Activated T-cell treated with anti-CD3 and anti-CD28 coated beads, Interleukin-2, amount 50 U/mL, for 48 hours (primary cell): ENCODE measurements at places on chromosomes 6 and 20.

GRCh38 chr20:20525756-20526155 is 157.9 kb downstream of the INSM1 start:
- no peak for DNase-seq

DNA sequence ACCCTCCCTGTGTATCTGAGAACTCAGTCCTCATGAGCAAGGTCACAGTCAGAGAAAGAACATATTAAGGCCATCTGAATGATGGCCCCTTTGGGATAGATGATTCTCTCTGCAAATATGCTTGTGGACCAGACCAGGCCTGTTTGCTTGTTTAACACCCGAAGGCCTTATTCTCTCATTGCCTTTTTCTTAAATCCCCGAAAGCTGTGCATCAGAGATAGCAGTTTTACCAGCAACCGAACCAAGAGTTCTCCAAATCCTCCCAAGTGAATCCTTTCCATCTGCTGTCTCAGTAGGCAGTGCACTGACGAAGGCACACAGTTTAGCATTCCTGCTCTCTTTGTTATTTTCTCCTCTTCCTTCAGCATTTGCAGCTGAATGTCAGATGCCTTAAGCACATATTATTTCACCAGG is 79.8 kb downstream of the TRMT6 start:
- DNase-seq: no peak

DNA sequence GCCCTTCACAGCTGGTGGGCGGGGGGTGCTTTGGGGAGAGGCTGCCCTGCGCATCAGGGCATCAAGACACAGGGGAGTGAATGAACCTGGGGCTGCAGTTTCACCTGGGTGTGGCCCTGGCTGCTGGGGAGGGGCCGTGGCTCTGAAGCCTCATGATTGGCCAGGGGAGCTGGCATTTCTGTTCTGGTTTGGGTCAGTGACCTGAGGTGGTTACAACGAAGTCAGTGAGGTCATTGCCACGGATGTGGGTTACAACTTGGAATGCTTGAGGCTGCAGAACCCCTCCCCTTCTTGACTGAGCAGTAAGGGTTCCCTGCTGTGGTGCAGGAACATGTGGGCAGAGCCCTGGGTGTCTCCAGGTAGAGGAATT is 3.0 kb downstream of the TCEA2 start:
- DNase-seq: peak; percentile 81

DNA sequence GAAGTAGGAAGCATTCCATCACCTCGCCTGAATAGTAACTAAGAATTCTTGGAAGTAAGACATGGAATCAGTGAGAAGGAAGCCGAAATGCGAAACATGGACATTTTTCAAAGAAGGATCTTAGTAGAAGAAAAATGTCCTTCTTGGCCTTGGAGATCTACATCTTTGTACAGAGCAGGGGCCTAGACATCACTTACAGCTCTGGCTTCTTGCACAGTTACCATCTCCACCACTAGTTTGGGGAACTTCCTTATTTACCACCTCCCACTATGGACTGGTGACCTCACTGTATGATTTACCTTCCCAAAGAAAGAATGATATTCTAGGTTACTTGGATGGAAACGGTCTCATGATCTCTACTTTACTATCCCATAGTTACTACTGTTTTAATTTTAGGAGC is 15.7 kb downstream of the CASS4 start:
- DNase-seq: no peak

DNA sequence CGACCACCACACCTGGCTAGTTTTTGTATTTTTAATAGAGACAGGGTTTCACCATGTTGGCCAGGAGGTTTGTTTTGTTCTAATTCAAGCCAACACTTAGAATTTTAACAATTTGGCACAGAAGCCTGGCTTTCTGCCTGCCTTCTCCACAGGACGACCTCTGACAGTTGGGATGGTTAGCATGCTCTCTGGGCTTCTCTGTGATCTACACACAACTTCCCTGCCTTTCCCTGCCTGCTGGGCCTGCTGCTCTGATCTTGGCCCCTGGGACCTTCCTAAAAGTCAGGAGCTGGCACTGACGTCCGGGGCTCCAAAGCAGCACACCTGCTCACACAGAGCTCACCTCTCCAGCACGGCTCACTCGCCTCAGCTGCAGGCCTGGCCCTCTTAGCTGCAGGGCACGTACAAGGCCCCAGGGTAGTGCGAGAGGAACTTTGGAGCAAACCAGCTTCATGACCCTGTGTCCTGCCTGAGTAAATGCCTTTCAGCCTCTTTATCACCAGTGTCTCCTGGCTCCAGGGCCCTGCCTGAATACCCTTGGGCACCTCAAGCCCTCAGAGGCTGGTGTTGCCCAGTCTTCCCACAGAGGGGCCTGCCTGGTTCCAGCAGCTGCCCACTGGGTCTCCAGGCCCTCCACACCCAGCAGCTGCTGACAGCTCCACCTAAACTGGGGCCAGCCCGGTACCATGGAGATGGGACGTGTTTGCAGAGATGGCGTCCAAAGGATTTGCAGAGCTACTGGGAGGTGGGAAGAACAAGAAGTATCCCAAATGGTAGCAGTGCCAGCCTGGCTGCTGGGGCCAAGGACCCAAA is 96.0 kb downstream of the PSMB1 start:
- DNase-seq: no peak

GRCh38 chr6:97626671-97627441 is 343.8 kb upstream of the MMS22L start:
- no peak for DNase-seq

DNA sequence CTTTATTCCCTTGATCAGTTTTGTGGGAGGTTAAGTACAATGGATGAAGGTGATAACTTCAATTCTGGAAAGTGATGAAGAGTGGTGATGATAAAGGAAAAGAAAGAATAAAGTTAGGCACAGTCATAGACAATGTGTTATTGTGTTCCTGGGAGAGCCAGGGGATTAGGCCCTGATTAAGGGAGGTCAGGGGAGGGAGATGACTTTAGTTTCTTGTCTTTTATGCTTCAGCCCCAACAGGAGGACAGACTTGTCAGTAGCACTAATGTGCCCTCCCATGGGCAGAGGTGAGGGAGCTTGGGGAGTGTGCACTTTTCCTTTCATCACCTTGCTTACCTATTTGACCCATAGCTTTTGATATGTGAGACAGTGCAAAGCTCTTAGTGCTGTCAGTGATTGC is 115.7 kb downstream of the CD109 start:
- no peak for DNase-seq

DNA sequence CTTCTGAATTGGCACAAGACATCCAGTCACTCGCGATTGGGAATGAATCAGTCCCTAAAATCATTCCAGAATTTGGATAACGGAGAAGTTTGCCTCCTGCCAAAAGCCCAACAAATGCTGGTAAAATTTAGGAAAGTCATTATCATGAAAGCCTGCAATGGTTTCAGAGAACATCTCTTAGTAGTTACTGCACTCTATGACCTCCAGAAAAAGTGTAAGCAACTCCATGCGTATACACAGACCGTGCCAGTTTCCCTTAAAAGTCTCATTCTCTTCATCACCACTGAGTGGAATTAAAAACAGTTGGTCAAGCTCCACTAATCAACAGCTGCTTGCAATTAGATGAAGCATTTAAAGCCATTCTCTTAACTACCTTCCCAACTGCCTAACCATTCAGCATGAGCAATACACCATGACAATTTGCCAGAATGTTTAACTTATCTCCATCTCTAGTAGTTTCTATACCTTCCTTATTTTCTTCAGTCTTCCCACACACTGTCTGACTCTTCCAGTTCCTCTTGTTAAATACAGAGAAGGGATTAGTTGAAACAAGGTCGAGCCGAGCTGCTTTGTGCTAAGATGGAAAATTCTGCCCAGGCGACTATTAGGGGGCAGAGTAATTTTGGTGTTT is 183.6 kb upstream of the PRDM1 start:
- DNase-seq: no peak

- DNase-seq: no peak
Observed at GRCh38 chr6:108651340-108652227, 90.9 kb downstream of the FOXO3 start.

GRCh38 chr6:111852725-111853124 is 20.5 kb downstream of the FYN start:
- no peak for DNase-seq

DNA sequence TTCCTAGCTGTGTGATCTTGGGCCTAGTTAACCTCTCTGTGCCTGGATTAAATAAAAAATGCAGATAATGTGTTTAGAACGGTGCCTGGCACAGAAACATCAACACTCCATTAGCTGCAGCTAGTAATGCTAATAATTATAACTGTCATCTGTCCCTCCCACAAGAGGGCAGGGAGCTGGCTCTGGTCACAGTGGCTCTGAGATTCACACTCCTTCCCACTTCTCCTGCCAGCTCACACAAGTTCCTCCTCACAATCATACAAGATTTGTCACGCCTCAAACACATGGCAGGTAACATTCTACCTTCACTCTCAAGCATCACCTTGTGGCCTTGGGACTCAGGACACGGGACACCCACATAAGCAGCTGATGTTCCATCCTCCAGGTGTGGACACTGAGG is 2.4 kb downstream of the ADA start:
- DNase-seq: no peak

GRCh38 chr20:44231713-44232468 is 15.2 kb upstream of the GDAP1L1 start:
- no peak for DNase-seq

GRCh38 chr6:39362487-39362865 is 40.0 kb upstream of the KCNK16 start:
- no peak for DNase-seq

GRCh38 chr6:149095842-149096241 is 221.7 kb upstream of the TAB2 start:
- DNase-seq: no peak

- no peak for DNase-seq
Observed at GRCh38 chr6:41582540-41582939, 36.4 kb downstream of the FOXP4 start.

DNA sequence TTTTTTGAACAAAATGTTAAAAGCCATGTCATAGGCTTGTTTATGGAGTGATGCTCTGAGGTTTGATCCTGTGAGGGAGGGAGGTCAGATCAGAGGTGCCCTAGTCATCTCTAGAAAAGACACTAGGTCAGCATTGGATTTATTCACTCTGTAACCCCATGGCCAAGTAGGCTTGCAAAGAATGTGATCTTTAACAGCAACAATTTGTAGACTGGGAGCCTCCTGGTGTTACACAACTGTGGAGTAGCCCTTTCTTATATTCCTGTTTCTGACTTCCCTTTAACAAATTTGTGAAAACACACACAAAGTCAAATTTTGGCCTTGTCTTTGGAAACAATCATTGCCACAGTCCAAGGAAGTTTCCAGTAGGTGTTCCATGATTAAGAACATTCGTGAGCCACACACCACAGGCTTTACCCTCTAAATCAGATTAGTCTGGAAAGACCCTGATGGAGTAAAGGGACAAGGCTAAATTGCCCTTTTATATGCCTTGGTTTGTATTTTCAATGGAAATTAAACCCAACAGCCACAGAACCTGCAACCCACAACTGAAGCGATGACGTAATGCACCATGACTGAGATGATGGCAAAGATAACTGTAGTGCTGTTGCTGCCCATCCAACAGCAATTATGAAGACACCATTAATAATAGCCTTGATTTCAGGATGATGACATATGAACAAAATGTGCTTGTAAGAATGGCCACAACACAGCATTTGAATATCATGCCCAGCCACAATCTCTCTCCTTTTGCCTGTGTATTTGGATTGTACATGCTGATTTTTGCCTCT is 22.1 kb downstream of the SCP2D1 start:
- DNase-seq: no peak

DNA sequence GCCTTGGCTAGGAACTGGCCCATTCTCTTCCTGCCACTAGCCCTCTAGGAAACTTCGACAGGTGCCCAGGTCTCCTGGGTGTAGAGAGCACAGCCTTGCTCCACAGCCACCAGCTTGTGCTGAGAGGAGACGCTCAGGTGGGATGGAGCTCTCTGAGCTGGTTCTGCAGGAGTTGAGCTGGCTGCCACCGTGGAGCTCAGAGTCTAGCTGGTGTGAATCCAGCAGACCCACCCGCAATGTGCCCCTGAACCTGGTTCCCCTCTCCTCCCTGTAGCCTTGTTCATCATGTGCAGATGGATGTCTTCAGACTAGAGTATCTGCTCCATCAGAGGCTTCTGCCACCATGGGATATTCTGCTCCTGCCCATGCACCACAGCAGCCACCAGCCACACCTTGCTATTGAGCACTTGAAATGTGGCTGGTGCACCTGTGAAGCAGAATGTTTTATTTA is 222.5 kb downstream of the SYNDIG1 start:
- peak; percentile 3 for DNase-seq

DNA sequence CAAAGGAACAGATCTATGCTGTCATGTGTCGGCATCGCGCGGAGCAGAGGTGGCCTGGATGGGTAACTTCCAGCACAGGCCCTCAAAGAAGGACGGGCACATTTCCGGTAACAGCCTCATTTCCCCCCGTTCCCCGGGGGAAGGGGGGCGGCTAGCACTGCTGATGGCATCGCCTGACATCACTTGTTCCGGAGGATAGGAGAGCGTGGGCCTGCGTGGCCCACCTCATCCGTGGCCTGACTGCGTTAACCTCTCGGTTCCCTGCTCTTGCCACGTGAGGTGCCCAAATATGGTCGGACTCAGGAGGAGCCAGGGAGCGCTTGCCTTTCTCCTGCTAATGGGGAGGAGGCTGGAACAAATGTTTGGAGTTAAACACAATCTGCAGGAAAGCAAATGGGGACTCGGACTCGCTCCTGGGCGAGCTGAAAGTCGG is at the start of gene AKAP12:
Gene AKAP12, plus strand, starts transcription at position 365 of the 433 bp plus-strand sequence. CDS start 596 bp downstream, outside the sequence.
- DNase-seq: no peak
